ENCODE measurements at places on chromosomes 6 and 20.

DNA sequence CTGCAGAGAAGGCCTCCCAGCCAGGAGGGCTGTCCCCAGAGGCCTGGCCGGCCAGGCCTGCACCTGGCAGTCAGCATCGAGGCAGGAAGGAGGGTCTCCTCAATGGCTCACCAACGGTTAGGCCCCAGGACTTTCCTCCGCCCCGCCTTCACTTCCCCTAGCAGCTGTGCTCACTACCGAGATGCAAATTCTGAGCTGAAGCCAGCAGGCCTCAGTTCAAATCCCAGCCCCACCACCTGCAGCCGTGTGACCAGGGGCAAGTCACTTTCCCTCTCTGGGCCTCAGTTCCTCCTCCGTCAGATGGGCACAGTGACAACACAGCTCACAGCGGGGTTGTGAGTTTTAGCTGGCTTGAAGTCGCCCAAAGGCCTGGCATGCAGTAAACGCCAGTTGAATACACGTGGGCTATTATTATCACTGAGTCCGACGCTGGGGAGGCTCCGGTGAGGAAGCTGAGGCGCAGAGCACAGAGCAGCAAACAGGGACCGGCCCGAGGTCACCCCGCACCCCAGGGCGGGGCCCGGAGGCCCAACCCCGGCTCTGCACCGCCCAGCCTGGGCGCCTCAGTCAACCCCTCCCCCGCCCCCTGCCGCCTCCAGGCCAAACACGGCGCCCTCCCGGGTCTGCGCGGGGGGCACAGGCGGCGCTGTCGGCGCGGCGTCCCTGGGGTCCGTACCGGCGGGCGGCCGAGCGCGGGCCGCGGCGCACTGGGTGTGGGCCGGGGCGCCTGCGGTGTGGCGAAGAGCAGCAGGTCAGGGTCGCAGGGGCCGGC lies 671 bp downstream of the E2F1 start:
- peak; percentile 79 for DNase-seq

- DNase-seq = peak; percentile 59
Measured at GRCh38 chr6:24403501-24403824, 727 bp downstream of the MRS2 start.

DNA sequence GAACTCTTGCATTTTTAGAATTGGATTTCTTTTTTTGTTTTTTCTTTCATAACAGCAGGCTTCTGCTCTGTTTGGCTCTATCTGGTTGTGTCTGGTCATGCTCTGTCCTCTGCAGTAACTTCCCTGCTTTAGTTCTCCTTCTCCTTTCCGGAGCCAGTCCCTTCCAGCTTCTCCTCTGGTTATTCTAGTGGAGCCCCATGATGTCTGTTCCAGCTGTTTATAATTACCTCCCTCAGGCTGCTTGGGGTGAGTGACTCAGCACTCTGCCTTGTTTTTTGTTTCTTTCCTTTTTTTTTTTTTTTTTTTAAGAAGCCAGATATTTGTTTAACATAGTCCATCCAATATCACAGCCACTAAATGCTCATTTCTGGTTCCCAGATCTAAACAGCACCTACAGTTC lies 409.6 kb downstream of the MAFB start:
- no peak for DNase-seq

GRCh38 chr6:94510877-94511276 lies 1066.5 kb upstream of the MANEA start:
- no peak for DNase-seq

- no peak for DNase-seq
Measured at GRCh38 chr6:154187203-154187602, 148.2 kb downstream of the OPRM1 start.

DNA sequence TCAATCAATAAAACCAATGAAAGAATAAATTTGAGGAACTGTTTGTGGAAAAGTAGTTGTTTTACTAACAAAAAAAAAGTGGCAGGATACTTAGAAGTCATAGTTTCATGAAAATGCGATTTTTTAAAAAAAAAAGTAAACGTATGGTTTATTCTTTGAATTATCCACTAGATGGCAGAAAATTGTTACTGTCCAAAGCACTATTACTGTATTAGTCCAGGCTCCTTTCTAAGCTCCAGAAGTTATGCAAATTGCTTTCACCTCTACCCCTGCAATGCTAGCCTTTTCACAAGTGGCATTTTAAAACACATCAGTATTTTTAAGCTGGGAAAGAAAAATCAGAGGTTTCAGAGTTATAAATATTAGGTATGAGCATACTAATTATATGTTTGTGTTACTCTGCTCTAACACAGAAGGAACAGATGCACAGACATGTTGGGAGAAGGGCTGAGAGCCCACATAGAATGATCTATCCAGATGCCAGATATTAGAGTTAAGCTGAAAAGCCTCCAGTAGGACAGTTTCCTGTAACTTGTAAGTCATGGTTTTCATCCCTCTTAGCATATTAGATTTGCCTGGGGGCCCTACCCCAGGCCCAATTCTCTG lies 63.9 kb downstream of the FHL5 start:
- peak; percentile 76 for DNase-seq

DNA sequence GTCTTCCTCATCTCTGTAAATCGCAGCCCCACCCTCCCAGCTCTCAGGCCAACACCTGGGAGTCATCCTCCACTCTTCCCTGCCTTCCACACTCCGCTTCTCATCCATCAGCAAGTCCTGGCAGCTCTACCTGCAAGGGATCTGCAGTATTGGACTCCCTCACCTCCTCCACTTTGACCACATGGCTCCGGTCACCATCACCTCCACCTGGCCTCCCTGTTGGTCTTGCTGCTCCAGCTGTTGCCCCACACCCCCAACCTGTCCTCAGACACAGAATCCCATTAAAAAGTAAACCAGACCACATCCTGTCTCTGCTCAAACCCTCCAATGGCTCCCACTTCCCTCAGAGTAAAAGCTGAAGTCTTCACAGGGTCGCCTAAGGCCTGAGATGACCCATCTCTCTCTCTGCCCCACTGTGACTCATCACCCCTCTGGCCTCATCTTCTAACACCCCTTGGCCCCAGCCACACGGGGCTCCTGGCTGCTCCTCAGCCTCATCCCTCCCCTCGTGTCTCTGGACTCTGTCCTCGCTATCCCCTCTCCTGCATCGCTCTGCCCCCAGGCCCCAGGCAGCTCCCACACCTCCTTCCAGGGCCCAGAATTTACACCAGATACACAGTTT lies 185.1 kb upstream of the SULF2 start:
- no peak for DNase-seq
